ENCODE measurements at places on chromosomes 7 and 10.
A peak's percentile ranks its signal among the peaks of the same experiment; 100 is the strongest.

GRCh38 chr10:101014966-101015581, 15.5 kb downstream of the LZTS2 start:
- no peak for ATAC-seq

DNA sequence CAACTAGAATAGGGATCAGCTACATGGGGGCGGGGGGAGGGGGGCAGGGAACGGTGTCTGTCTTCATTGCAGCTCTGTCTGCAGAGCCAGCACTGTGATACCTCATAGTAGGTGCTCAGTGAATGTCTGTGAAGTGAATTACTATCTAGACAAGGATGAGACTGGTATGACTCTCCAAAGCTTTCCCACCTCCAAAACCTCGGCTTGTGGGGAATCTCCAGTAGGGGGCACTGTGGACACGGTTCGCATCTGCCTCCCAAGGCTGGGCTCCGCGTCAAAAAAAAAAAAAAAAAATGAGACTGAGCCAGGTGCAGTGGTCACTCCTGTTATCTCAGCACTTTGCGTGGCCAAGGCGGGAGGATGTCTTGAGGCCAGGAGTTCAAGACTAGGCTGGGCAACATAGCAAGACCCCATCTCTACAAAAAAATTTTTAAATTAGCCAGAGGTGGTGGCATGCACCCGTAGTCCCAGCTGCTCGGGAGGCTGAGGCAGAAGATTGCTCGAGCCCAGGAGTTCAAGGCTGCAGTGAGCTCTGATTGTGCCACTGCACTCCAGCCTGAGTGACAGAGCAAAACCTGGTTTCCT, 9.6 kb downstream of the TRIM56 start:
- peak; percentile 59 for ATAC-seq

GRCh38 chr7:31500656-31501055, 13.2 kb upstream of the ITPRID1 start:
- ATAC-seq: no peak

GRCh38 chr7:50531401-50531911, 33.7 kb downstream of the DDC start:
- peak; percentile 79 for ATAC-seq

DNA sequence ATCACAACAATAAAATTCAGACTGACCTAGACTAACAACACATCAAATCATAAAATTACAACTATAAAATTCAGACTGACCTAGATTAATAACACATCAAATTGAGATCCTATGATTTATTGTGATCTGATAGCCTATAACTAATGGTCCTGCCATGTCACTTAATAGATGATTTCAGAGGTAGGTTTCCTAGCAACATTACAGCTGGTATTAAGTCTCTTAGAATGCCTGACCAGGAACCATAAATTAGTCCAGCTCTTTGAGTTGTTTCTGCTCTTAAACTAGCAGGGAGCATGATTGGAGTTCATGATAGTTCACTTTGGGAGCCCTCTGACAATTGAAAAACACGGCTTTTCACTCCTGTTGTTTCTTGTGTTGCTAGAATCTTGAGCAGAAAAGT, 318.9 kb downstream of the BMPER start:
- ATAC-seq: no peak

DNA sequence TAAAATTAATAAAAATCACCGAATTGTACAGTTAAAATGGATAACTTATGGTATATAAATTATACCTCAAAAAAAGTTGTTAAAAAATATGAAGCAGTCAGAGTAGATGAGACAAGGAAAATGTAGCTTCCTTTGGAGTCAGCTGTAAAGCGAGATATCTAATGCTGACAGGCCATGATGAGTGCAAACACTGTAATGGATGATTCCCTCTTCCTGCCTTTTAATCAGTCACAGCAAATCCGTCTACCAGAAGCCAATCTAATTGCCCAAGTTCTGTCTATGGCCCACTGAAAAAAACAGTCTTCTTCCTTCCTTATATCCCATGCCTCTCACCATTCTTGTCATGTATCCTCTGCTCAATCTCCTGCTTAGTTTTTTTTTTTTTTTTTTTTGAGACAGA, 59.9 kb upstream of the DNAJB12 start:
- no peak for ATAC-seq

DNA sequence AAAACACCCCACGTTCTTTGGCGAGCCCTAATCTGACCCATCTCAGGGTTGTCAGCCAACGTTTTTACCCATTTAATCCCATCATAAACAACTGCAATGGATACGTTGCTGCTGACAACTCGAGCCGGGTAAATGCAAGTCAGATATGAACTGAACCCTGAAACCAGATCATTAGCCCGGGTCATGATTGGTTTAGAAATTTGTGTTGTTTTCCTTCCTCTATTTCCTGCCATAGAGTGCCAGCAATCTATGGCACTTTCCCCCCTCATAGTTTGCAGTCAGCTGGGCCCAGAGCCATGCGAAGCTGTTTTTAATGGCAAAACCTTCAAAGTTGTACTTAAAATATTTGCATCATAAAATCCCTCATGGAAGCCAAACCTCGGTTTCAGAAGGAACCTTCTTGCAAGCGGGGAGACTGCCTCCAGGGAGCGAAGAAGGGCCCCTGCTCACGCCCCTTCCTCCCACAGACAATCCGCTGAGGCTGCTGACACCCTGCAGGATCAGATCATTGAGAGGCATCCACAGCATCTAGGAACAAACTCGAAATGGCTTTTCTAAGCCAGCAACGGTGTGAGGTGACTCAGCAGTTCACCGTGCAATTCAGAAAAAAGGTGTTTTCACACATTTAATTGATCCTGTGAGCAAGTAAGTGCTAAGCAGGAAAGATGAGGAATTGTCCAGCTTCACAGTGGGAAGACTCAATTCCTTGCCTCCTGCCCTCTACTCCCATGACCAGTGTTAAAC, 710.1 kb downstream of the PARD3 start:
- no peak for ATAC-seq

DNA sequence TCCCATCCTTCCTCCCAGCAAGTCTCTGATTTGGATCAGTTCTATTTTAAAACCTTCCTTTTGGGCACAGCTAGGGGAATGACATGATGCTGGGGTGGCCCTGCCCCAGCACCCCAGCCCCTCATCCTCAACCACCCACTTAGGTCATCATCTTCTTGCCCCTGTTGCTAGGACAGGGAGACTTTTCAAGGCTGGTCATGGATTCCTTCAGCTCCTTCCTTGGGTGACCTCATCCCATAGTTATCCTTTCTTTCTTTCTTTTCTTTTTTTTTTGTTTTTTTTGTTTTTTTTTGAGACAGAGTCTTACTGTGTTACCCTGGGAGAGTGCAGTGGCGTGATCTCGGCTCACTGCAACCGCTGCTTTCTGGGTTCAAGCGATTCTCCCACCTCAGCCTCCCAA, 127.2 kb downstream of the WDFY4 start:
- no peak for ATAC-seq

DNA sequence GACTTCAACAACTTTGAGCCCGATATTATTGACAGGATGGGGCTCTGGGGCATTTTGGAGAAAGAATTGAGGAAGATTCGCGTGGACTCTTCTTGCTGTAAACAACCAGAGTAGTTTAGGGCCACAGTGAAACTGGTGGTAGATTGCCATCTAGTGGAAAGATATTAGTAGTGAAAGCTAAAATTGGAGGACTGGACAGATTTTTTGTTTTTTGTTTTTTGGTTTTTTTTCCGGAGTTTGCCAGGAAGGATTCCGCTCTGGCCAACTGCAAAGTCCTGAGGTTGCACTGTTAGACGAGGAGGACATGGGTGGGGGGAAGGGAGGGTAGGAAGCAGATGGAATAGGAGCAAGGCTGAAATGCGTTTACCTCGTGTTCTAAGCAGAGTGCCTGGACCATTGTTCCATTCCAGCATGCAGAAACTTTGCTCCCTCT, 11.7 kb downstream of the NOBOX start:
- peak; percentile 73 for ATAC-seq

DNA sequence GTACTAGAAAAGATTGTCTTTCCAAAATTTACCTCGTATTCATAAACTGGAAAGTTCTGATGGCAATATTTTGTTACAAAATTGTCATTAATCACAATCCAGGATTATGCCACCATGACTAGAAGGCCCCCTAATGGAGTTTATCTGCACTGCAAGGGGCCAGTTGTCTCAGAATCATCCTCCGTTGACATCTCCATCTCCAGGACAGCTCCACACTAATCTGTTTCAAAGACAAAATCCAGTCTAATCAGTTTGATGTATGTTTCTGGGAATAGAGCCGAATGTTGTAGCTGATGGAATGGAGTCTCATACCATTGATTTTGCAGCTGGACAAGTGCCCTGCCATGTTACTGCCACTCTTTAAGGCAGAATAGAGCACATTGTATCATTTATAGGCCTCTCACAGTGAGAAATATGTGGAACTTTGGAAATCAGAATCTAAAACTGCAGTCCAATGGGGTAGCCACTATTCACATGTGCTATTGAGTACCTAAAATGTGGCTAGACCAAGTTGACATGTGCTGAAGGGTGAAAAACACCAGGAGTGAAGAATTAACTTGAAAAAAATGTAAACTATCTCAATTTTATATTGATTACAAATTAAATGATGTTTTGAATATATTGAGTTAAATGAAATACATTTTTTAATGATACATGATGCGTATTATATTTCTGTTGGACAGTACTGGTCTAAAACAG, 38.3 kb upstream of the TOMM7 start:
- no peak for ATAC-seq

DNA sequence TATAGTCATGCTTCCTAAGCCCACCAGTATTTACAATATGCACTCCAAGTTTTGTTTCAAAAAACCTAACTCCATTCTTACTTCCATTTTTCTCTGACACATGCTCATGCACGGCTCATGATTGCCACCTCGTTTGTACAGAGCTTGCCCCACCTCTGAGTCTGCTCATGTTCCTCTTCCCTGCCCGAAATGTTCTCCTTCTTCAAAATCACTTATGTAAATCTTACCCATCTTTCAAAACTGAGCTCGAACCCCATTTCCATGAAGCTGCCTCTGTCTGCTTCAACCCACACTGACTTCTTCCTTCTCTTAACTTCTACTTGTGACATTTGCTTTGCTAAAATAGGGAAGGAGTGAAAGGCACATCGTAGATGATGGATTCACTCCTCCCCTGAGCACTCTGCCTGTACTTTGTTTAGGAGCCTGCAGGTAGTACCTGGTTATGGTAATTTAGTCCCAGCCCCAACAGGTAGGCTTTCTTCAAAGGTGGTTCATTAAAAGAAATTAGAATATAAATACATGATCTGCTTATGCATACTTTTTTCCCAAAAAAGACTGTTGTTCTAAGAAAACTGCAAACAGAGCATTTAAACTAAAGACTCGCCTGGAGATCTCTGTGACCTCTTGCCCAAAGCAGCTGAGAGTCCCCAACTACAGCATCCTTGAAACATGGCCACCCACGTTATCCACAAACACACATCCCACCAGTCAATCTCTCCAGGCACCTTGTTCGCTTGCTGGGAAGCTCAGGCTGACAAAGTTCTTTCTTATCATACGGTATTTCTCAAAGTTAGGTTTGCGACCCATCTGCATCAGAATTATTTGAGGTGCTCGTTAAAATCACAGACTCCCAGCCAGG, 172.0 kb downstream of the DGKI start:
- ATAC-seq: no peak

GRCh38 chr7:149063476-149063875, 27.0 kb downstream of the ZNF786 start:
- no peak for ATAC-seq

GRCh38 chr7:34165927-34166550, 260.7 kb downstream of the BMPER start:
- ATAC-seq: no peak

DNA sequence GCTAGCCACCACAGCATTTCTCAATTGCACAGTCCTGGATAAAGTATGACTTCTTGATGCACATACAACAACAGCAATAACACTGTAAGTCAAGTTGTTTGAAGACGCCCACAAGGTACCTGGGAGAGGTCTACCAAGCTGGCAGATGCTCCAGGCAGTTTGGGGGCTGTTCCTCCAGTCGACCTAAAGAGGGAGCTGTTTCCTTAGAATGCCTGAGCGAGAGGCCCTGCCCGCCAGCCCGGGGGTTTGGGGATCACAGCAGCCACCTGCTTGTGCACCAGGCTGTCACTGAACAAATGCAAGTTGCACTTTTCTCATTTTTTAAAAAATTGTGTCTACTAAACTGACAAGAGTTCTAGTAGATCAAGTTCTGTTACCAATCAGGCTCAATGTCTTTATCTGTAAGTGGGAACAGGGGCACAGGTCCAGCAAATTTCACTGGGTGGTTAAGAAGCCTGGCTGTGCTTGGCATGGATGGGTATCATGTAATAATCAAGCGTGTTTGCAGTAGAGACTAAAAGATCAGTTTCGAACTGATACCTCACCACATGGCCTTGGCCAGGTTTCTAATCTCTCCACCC, 193.8 kb upstream of the ADO start:
- ATAC-seq: peak; percentile 57

DNA sequence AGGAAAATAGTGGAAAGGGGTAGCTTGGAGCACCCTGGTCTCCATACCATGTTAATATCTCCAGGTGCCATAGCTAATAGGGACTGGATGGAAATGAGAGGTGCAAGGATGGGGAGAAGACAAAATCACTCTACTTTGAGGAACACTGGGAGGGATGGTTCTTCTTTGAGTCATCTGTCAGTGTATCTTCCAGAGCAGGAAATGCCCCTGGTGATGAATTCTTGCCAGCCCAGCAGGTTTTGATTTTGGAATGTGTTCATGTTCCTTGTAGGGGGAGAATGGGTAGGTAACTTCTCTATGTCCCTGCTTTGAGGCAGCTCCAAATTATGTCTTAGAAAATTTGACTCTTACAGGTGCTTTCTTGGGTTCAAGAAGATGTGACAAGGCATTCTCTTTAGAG, 177.0 kb upstream of the GLI3 start:
- ATAC-seq: no peak

DNA sequence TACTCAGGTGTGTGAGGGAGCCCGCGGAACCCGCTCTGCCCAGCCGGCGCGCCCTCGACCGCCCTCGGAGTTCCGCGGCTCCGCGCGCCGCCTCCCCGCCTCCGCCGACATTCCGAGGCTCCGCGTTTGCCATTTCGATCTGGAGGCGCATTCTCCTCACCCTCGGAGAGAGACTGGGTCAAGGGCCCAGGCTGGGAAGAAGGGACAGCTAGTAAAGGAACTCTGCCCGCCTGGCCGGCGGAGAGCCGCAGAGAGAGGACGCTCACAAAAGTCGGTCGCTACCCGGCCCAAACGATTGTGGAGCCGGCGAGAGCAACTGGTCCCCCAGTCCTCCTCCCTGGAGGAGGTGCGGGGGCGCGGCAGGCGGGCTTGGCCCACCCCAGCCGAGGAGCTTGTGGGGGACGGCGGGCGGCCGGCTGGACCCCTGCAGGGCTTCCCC, 74.5 kb upstream of the LEP start:
- no peak for ATAC-seq

Measured in esophagus mucosa (tissue), 1 donor.